Naive thymus-derived CD4-positive, alpha-beta T cell (primary cell): ENCODE measurements at places on chromosomes 1 and 21. TPM values are rescaled to one million over a fixed set of nuclear protein-coding genes. Genes with fewer than 3 reads are reported as not detected.

The FCGR2B gene
- total RNA-seq, result not detected in 2 replicates

The ERICH3 gene
- not detected in 2 replicates for total RNA-seq

- no peak for DNase-seq
Observed at GRCh38 chr1:82399093-82399492, 598.4 kb downstream of the ADGRL2 start.

- DNase-seq, result no peak
Observed at GRCh38 chr1:221549815-221550214, 192.1 kb downstream of the DUSP10 start.

- no peak for DNase-seq
Observed at GRCh38 chr1:94858276-94858675, 38.1 kb downstream of the SLC44A3 start.

- DNase-seq, result no peak
Observed at GRCh38 chr1:235430991-235431390, 63.8 kb downstream of the TBCE start.

DNA sequence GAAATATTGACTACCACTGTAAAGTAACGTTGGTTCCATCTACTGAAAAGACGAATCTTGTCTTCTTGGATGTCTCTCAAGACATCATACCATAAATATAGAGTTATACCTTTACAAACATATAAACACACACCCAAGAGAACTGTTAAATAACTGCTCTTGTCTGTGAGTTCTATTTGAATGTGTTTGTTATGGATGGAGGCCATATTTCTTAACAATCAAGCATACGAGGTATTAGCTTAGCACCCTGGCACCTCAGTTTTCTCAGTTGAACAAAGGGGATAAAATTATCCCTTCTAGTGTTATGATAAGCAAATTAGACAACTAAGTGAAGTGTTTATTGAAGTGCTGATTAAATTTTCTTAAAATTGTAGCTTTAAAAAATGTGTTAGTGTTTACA is 336.6 kb upstream of the ZRANB2 start:
- no peak for DNase-seq

GRCh38 chr1:40141878-40142535 is 19.2 kb upstream of the RLF start:
- no peak for DNase-seq

GRCh38 chr1:82597649-82598048 is 796.9 kb downstream of the ADGRL2 start:
- no peak for DNase-seq
